ENCODE measurements at places on chromosomes 6 and 20.
A peak's percentile ranks its signal among the peaks of the same experiment; 100 is the strongest.

DNA sequence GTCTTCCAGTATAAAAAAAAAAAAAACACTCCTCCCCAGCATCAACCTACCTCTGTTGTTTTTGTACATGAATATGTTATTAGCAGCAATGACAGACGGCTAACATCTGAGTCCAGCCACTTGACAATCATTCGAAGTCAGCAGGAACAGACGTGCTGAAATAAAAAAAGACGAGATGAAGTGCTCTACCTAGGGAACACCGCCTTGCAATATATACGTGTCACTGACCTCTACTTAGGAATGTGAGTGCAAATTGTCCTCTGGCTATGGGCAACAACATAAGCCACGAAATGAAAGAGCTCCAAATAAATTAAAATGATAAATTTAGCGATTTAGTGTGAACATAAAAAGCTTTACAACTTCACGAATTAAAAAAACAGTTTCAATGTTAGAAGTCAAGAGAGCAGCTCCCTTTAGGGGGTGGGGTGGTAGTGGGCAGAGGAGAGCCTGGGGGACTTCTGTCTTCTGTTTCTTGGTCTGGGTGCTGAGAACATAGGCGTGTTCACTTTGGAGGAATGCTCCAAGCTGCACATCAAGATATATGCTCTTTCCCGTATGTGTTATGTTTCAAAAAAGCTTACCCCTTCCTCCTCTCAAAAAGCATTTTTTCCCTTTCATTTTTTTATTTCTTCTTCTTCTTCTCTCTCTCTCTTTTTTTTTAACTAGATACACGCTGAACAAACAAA lies 23.3 kb downstream of the EDN1 start:
- DNase-seq: no peak

DNA sequence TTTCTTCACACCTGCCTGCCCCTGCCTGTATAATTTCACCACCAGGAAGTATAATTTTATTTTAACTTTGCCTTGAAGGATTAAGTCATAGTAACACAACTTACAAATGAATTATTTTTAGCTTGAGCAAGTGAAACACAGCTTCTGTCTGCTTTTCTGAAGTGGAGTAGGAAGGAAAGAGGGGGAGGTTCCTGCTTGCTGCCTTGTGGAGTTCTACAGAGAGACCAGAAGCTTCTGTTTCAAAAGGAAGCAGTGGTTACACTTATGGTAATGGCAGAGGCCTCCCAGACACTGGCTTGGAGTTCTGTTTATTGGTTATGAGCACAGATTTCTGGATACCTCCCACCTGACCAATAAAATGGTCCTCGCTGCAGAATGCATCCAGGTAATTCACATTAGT lies 159.6 kb downstream of the TMEM200A start:
- DNase-seq: no peak

- no peak for DNase-seq
Measured at GRCh38 chr20:61346996-61347395, 94.9 kb downstream of the CDH4 start.

DNA sequence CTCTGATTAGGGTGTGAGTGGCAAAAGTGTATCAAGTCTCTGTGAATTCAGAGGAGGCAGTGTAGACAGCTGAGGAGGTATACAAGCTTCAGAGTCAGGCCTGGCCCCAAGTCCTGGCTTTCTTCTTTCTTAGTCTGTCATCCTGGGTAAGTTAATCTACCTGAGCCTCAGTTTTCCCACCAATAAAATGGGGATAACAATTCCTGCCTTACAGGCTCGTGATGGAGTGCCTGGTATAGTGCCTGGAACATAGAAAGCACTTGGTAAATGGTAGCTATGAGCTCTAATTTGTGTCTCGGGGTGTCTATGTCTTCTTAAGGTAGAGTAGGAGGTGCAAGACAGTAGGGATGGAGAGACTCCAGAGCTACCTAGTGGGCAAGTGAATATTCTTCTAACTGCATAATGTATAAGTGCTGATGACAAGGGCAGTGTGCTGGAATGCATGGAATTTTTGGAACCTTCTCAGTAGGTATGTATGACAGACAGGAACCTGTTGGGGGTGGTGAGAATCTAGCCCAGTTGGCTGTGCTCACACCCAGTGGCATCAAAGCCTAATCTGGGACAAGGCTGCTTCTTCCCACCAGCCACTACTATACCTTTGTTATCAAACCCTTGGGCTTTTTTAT lies 4.0 kb upstream of the SCUBE3 start:
- no peak for DNase-seq

- no peak for DNase-seq
Measured at GRCh38 chr6:107179004-107179403, 63.7 kb upstream of the BEND3 start.

DNA sequence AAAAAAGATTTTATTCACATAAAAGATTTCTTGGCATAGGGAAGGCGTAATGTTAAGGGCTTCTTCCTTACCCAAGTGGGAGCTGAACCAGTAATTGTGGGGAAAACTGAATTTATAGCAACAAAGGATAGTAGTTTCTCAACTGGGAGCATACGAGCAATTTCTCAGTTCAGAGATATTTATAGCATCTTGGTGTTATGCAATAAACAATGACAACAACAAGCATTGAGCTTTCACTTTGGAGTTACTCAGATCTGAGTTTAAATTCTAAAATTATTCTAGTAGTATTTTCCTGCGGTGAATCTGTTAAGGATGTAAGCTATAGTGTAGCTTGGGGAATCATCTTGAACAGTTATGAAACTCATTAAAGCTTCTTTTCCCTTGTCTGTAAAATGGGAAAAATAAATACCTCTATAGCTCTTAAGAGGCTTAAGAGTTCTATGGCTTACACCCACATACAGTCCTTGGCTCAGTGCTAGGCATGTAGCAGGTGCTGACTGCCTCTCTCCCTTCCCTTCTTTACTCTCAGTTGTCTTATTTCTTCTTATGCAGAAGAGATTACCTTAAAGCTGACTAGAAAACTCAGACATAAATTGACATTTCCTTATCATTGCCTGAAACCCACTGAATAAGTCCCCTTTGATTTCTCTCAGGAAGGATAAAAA lies 58.8 kb downstream of the SAMD5 start:
- DNase-seq: no peak

GRCh38 chr6:169317441-169318202 lies 64.0 kb upstream of the THBS2 start:
- DNase-seq: no peak

GRCh38 chr6:13924146-13924948 lies 405 bp upstream of the RNF182 start:
- DNase-seq: peak; percentile 12

GRCh38 chr6:157442291-157442690 lies 61.3 kb downstream of the ZDHHC14 start:
- no peak for DNase-seq

DNA sequence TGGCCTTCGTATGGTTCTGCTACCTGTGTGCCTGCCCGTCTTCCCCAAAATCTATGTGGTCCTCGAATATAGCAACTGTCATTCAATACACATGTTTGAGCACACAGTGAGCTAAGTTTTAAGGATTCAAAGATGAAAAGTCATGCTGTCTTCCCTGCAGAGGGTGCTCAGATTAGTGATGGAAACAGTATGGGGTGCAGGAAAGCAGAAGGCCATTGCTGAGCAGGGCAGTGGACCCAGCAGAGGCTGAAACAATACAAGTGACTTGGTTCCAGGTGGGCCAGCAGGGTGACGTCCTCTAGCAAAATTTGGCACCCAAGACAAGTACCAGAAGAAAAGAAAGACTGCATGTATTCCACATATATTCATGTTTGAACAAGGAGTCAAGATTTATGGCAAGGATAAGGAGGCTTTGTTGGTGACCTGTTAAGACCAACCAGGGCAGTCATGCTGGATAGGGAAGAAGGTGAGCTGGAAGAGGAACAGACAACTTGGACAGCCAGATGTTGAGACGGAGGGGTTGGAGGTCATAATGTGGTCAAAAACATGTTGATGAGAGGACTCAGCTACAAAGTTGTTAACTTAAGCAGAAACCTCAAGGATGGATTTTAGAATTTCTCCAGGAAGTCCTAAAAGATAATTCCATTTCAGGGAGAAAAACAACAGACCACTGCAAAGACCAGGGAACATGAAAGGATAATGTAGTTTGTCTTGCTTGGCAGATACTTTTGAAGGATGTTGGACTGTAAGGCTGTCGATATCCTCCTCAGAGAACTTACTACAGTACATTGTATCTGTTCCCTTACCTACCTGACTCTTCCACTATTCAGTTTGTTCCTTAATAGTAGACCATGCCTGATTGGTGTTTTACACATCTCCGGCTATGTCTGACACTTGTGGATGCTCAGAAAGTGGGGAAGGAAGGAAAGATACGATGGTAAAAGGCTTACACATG lies 2.5 kb downstream of the HLA-DQA1 start:
- no peak for DNase-seq

- DNase-seq: no peak
Measured at GRCh38 chr6:165086814-165087213, 222.6 kb downstream of the C6orf118 start.

DNA sequence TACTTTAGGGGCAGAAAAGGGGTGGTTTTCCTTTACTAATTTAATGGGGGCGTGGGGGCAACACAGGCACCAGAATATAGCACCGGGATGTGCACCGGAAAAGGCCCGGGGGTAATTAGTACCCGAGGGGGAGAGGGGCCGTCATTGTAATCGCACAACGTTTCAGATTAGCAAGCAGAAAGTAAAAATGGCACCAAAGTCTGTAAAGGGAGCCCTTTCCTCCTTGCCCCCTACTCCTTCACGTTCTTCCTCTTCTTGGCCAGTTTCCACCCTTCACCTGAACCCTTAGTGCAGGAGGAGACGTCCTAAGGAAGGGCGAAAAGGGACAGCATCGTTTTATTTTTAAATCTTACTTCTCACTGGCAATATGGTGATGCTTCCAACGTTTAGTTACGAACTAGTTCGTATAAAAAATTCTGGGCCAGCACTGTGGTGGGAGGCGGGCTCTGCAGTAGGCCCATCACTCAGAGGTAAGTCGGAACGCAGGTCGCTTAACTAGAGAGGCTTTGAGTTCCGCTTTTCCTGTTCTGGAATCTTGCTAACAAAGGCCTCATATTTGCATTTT lies 742 bp upstream of the CEP85L start:
- DNase-seq: no peak

DNA sequence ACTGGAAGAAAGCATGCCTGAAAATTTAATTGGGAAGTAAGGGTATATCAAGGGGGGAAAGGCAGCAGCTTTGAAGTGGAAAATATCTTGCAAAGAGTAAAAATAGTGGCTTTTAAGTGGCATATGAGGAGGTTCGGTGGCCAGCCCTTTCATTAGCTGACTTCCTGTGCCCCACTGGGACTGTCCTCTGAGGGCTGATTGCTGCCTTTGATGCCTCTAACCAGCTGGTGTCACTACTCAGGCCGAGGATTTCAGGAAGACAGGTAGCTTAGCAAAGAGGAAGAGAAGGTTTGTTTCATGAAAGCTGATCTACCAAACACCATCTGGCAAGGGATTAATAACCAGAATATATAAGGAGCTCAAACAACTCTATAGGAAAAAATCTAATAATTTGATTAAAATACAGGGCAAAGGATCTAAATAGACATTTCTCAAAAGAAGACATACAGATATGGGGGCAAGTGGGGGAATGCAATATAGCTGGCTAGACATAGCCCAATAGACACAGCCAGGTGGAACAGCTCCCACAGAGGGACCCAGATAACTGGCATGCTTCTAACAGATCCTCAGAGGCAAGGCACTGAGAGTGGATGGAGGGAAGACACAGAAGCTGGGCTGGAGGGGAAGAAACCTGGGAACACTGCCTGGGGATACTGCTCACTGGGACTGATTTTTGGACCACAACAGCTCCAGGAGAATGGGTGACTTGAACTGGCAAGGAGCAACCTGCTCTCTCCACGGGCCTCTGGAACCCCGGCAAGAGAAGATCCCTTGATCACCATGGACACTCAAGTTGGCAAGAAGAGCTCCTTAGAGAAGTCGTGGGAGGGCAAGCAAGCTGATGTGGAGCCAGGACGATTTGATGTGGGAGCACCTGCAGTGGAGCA lies 33.2 kb downstream of the CCN2 start:
- no peak for DNase-seq

- DNase-seq: no peak
Measured at GRCh38 chr6:96304997-96305396, 216.6 kb upstream of the UFL1 start.

DNA sequence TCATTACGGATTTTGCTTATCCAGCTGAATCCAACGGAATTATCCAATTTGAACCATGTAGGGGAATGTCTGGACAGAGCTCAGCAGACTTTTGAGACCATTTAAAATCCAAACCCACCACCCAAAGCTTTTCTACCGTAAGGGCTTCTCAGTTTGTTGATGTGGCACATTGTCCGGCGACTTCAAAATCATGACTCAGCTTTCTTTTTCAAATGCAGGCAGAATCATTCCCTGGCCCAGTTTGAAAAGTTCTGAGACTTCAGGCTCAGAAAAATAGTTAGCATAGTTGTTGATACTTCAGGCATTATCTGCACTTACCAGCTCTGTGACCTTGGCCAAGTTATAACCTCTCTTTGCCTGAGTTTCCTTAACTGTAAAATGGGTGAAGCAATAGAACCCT lies 182.2 kb downstream of the PTPRT start:
- no peak for DNase-seq

GRCh38 chr6:147911686-147912085 lies 403.2 kb downstream of the SAMD5 start:
- DNase-seq: no peak

DNA sequence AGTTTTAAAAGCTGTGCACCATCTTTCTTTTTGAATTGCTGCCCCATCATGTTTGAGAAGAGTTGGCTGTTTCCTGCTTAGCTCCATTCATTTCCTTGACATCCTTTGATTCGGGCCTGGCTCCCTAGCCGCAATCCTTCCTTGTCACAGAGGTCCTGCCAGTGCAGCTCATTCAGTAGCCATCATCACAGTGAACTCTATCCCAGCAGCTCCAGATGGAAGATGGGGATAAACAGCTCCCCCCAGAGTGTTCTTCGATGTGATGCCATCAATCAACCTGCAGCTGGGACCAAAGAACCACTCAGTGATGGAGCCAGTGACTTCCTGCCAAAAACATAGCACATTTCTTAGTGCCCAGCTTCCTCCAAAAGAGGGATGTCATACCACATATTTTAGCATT lies 158.8 kb downstream of the FRK start:
- DNase-seq: no peak

- no peak for DNase-seq
Measured at GRCh38 chr6:32046450-32047083, 8.4 kb downstream of the CYP21A2 start.

- DNase-seq: no peak
Measured at GRCh38 chr6:56807989-56808337, 146.9 kb upstream of the BEND6 start.

DNA sequence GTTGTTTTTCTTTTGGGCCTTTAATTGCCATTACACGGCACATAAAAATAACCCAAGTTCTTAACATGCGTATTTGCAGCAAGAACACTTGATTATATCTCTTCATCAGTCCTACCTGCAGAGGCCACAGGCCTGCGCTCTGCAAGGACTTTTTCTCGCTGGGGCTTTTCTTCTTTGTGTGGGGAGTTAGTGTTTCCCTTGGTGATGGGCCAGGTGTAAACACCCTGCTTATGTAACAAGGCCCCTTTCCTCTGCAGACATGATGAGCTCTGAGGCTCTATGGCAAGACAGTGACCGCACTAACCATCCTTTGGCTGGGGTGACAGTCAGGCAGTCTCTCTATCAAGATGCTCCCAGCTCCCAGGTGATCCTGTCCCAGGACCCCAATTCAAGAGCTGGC lies 97.8 kb upstream of the PCSK2 start:
- DNase-seq: no peak
